Fibroblast of mammary gland (primary cell): ENCODE measurements at places on chromosomes 5 and 9.
A peak's percentile ranks its signal among the peaks of the same experiment; 100 is the strongest.

- peak; percentile 85 for DNase-seq
These were observed 30.0 kb upstream of the STOM start for GRCh38 chr9:121399883-121400607.

DNA sequence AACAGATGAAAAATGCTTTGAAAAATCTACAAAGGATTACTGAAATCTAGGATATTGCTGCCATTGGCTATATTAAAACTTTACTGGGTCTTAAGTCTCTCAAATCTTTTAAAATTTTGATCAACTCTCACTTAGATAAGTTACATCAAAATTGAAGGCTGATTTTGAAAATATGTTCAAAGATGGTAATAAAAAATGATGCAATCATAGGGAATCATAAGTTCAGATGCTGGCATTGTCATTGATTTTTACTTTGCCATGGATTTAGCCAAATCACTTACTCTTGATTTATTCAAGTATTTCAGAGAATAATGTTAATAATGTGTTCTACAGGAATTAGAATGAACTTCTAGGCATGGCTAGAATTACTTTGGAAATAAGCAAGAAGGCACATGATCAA lies 24.2 kb downstream of the LARS1 start:
- DNase-seq: no peak

DNA sequence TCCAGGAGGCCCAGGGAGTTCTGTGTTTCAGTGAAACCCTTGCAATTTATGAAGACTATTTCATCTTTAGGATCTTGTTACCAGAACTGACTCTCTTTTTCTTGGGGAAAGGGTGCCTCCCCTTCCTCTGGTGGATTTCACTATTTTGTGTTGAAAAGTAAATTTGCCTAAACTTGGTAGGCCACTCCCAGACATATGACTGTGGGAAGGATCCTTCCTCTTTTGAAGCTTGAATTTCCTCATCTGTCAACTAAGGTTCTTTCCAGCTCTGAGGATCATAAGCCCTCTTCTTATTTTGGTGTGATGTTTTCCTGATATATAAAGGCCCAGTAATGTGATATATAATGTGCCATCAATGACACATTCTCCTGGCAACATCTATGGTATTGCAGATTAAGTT lies 59.1 kb upstream of the ZFAND5 start:
- no peak for DNase-seq

GRCh38 chr5:6220346-6221088 lies 157.8 kb downstream of the MED10 start:
- DNase-seq: no peak

- no peak for DNase-seq
These were observed 11.0 kb upstream of the ABL1 start for GRCh38 chr9:130824079-130824478.

- DNase-seq: no peak
These were observed 14.3 kb upstream of the PDCD6 start for GRCh38 chr5:257148-257547.

GRCh38 chr9:90459321-90459720 lies 183.3 kb downstream of the DIRAS2 start:
- no peak for DNase-seq

DNA sequence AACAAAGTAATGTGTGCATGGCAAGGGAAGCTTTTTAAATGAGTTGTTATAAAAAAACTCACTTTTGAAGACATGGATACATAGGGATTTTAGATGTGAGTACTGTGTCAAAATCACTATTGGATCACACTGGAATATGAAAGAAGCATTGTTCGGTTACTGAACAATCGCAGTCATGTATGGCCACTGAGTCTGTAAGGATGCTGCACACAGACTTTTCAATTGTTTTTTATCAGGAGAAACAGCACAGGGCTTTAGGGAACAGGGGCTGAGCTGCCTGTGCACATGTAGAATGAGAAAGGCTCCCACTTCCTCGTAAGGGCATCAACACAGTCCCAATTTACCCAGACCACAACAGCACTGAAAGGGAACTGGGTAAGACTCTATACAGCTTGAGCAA lies 1333.9 kb upstream of the DMAC1 start:
- DNase-seq: no peak

DNA sequence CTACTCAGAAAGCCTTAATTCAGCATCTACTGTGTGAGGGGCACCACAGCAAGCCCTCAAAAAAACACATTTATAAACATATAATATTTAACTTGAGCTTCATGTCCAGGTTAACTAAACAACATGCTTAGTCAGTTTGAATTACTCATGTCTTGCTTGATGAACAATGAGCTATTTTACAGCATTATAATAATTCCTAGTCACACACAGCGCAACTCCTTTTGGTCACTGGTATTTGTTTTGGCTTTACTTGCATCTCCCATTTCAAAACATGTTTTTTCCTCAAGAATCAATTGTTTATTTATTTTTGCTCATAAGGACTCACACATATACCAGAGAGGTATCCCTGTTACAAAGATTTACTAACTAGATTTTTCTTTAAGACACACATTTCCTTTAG lies 616.7 kb upstream of the DAB2 start:
- DNase-seq: no peak

DNA sequence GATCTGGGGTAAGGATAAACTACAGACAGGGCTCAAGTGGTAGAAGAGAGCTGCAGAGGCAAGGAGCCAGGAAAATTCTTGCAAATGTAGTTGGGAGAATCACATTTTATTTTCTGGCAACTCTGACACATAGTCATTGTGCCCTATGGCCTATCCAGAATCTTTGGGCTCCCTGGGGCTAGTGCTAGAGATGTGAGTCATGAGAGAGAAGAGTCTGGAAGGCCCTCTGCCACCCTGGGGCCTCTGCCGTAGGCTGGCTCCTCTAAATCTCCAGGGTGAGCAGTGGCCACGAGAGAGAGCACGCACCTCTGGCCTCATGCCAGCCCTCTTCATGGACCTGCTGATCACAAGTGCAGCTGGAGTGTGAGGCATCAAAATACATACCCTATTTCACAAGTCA lies 74.3 kb upstream of the SSBP2 start:
- peak; percentile 93 for DNase-seq

GRCh38 chr5:149559706-149560105 lies 8.5 kb upstream of the CSNK1A1 start:
- peak; percentile 81 for DNase-seq

DNA sequence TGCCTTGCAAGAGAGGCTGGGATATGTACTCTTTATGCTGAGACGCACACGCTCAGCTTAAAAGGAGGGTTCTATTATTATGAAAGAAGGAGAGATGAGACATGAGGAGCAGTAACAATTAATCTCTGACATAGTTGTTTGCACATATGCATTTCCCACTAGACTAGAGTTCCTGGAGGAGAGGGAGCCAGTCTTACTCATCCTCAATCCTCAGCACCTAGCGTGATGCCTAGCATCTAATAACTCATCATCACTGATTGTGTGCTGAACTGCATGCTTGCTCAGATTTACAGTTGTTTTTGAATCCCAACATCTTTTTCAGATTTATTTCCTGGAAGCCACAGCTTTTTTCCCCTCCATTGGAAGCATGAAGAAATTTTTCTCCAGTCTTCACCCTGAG lies 35.5 kb downstream of the GCNT4 start:
- peak; percentile 40 for DNase-seq

DNA sequence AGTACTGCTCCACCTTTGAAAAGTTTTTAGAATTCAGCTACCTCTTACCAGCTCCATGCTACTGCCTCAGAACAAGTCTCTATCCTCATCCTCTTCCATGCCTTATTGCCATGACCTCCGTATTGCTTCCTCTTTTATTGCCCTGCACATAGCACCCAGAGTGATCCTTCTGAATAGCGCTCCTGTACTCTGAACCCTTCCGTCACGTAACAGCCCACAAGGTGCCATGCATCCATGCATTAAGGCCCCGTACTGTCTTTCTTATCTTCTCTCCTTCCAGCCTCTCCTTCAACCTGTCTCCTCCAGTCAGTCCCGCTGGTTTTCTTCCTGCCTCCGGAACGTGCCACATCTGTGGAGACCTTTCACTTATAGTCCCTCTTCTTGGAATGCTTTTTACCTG lies 273.3 kb upstream of the SEMA6A start:
- no peak for DNase-seq

DNA sequence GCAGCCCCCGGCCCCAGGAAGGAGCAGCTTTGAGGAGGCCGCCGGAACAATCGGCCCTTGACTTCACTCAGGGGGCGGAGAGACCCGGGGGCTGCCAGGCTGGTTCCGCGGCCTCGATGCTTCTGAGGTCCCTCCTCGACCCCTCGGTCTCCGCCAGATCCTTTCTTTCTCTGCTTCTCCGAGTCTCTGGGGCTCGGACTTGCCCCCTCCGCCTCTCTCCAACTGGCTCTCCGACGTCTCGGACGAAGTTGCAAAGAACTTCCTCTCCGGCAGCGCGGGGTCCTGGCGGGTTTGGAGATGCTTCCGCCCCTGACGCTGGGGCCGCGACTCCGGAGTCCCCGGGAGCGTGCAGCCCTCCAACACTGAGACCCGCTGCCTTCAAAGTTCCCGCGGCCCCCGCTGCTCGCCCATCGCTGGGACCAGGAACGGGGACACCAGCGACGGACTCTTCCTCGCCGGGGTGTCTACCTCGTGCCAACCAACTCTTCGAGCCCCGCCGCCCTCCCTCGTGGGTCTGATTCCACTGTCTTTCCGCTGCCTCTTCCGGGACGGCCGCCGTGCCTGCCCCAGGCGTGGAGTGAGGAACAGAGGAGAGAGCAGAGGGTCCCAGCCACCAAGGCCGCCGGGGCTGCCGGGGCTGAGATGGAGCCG lies 7.0 kb downstream of the PAX5 start:
- DNase-seq: no peak

DNA sequence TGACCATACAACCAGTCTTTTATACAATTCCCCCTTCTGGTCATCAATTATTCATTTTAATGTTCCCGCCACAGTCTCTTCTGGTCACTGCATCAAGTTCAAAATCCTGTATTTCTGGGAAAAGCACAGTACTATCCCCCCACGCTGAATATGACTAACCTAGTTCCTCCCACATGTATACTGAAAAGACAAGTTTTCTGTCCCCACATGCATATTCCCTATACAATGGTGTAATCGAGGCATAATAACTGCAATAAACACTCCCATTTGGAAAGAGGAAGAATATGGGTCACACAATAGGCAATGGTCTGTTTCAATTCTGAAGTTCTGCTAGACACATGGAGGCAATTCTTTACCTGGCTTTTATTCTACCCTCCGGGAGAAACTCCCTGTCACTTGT lies 344.9 kb downstream of the EFNA5 start:
- DNase-seq: no peak

DNA sequence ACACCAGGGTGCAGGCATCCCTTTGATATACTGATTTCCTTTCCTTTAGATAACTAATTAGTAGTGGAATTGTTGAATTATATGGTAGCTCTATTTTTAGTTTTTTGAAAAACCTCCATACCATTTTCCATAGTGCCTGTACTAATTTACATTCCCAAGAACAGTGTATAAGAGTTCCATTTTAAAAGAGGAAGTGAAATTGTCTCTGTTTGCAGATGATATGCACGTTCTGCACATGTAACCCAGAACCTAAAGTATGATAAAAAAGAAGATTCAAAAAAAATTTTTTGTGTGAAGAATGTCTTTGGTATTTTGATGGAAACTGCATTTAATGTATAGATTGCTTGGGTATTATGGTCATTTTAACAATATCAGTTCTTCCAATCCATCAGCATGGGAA lies 424.0 kb upstream of the CCNH start:
- no peak for DNase-seq

DNA sequence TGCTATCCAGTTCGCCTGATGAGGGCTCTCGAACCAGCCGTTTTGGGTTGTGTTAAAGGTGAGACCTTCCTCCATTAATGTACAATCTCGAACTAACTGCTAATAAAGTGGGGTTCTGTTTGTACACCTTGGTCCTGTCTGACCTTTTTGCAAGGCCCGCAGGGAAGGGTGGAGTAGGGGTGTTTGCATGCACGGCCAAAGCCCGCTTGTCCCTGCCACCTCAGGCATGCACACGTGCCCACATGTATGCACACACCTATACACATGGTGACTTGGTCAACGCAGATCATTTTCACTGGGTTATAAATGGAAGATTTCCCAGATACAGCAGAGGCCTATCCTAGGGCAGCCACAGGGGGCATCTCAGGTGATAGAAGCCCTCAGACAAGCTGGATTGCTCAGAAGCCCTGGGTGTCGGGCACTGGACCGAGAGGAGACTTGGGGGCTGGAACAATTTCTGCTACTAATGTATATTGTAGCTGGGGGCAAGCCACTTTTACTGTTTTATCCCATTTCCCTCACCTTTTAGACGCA lies 50.2 kb downstream of the NDST1 start:
- no peak for DNase-seq

DNA sequence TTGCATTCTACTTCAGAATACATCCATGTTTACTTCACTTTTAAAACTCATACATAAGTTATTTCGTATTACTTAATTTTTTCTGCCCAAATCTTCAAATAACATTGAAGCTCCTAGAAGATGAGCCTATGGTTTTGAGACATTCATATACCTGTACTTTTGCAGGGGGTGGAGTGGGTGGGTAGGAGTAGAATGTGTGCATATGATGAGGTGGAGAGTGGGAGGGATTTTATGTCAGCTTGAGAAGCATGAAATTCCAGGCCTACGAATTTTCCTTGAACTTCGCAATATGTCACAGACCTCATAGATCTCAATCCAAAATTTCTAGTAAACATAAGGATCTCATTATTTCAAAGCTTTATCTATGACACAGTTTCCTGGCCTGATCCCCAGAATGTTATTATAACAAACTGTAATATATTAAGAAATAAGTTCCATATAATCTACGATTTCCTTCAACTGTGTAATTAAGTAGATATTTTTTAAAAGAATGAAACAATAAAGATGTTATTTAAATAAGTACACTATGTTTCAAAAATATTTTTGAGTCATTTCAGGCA lies 19.7 kb upstream of the MOB3B start:
- DNase-seq: peak; percentile 76

GRCh38 chr5:10712574-10713366 lies 48.3 kb downstream of the DAP start:
- no peak for DNase-seq

GRCh38 chr5:11905206-11905605 lies 960 bp upstream of the CTNND2 start:
- DNase-seq: no peak

DNA sequence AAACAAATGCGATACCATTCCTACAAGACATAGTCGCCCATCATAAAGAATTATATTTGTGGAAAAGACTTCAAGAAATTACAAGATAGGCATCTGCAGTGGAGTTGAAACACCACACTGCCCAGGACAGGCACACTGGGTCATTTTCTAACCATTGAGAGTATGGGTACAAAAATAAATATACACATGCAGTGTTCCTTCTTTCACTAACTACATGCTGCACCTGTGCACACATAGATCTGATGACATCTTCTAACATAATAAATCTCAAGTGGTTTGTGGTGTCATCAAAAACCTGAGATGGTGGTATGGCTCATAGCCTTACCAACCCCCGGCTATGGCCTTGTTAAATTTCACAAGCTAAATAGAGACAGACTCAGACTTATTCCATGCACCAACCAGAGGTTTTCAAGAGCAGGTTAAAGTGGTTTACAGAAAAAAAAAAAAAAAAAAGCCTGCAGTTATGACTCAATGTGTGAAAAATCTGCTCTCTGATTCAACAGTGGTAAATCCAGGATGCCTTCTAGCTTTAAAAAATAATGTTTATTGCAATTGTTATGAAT lies 12.4 kb upstream of the NFIB start:
- DNase-seq: peak; percentile 74
